ENCODE measurements at places on chromosomes 4 and X. TPM values are rescaled to one million over a fixed set of nuclear protein-coding genes. Genes with fewer than 3 reads are reported as not detected.

The CLDN22 gene
- not detected for polyA plus RNA-seq

The CT45A3 gene
- not detected for polyA plus RNA-seq

- no peaks in the 10 kb centered on the region for H3K36me3 ChIP-seq
- H3K27ac ChIP-seq: no peak overlapping the region
- no peaks in the 10 kb centered on the region for H3K4me1 ChIP-seq
- no peak overlapping the region for H3K4me3 ChIP-seq
These were observed 34.0 kb downstream of the BANK1 start for GRCh38 chr4:101824500-101824899.

DNA sequence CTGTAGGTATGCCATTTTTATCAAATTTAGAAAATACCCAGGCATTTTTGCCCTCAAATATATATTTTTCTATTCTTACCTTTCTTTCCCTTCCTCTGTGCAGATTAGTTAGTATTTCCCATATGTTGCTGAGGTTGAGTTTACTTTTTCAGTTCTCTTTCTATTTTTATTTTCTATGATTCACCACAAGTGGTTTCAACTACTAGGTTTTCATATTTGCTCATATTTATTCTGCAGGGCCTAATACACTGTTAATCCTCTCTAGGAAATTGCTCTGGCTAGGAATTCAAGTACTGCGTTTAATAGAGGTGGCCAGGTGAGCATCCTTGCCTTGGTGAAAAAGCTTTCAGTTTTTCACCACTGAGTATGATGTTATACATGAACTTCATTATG, 1535.3 kb upstream of the PCDH10 start:
- H3K27me3 ChIP-seq: no peaks in the 10 kb centered on the region
- no peaks in the 10 kb centered on the region for H3K4me1 ChIP-seq
- H3K4me3 ChIP-seq: no peak overlapping the region
- no peak overlapping the region for H3K27ac ChIP-seq

GRCh38 chrX:11264925-11265324, 28.3 kb upstream of the AMELX start:
- no peaks in the 10 kb centered on the region for H3K36me3 ChIP-seq
- H3K27me3 ChIP-seq: no peaks in the 10 kb centered on the region
- no peak for DNase-seq
- no peaks in the 10 kb centered on the region for H3K4me1 ChIP-seq

DNA sequence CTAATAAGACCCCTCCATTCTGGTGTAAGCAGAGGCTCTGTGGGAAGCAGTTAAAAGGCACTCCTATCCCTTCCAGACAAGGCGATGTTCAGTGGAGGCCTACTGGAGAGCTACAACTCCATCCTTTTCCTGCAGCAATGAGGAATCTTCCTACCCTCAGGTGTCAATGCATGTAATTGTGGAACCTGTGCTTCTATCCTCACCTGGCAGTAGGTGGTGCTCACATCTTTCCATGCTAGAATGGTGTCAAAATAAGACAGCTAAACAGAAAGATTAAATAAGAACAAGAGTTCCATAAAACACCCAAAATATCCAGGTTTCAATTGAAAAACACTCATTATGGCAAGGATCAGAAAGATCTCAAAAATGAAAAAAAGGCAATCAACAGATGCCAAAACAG, 224.6 kb downstream of the IL15 start:
- DNase-seq: peak; percentile 2
- no peaks in the 10 kb centered on the region for H3K4me1 ChIP-seq
- no peak overlapping the region for H3K27ac ChIP-seq
- H3K4me3 ChIP-seq: no peak overlapping the region
- H3K27me3 ChIP-seq: no peaks in the 10 kb centered on the region

DNA sequence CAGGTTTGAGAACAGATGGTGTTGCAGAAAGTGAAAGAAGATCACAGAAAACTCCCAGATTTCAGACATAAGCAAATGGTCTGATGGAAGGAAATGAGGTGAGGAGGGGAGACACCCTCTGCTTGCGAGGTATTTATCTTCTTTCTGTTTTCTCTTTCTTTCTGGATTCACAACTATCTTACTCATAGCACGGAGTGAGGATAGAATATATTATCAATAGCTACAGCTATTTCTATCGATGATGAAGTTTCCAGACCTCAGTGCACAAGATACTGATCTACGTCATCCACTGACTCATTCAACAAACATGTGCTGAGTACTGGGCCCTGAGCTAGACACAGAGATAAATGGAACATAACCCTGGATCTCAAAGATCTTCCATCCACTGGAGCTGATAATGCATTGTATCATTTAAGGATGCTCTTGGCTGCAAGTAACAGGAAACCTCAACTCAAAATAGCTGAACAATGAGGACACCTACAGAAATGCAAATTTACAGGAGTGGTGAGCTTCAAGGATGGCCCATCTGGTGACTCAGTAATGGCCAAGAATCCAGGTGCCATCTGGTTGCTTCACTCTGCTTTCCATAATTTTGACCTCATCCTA, 21.2 kb downstream of the SLC2A9 start:
- no peak for DNase-seq
- no peak overlapping the region for H3K4me3 ChIP-seq
- H3K27ac ChIP-seq: no peak overlapping the region
- no peaks in the 10 kb centered on the region for H3K36me3 ChIP-seq

DNA sequence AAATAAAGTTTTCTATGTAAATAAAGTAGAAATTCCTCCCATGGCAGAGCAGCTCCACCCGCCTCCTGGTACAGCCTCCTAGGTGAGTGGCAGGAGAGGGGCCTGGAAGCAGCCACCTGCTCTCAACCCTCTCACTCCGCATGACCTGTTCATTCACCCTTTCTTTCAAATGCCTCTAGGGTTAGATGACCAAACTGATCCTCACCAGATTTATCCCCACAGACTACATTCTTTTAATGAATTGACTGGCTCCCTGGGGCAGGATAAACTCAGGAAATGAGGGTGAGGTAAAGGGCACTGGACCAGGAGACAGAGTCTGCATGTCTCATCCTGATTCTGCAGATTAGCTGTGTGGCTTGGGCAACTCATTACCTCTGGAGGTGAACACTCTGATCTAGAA, 32.6 kb upstream of the NKX6-1 start:
- no peaks in the 10 kb centered on the region for H3K4me1 ChIP-seq
- no peak for DNase-seq
- no peak overlapping the region for H3K27ac ChIP-seq
- H3K36me3 ChIP-seq: no peaks in the 10 kb centered on the region
- H3K27me3 ChIP-seq: no peaks in the 10 kb centered on the region
- H3K4me3 ChIP-seq: no peak overlapping the region

GRCh38 chrX:38754102-38754790, 47.0 kb upstream of the MID1IP1 start:
- H3K4me1 ChIP-seq: no peaks in the 10 kb centered on the region
- H3K4me3 ChIP-seq: no peak overlapping the region
- no peak for DNase-seq
- no peaks in the 10 kb centered on the region for H3K27me3 ChIP-seq
- H3K36me3 ChIP-seq: no peaks in the 10 kb centered on the region

GRCh38 chrX:97229318-97229717, 345.6 kb downstream of the RPA4 start:
- no peak overlapping the region for H3K4me3 ChIP-seq
- H3K36me3 ChIP-seq: no peaks in the 10 kb centered on the region

The ARAP2 gene
- polyA plus RNA-seq: 13.8 TPM

DNA sequence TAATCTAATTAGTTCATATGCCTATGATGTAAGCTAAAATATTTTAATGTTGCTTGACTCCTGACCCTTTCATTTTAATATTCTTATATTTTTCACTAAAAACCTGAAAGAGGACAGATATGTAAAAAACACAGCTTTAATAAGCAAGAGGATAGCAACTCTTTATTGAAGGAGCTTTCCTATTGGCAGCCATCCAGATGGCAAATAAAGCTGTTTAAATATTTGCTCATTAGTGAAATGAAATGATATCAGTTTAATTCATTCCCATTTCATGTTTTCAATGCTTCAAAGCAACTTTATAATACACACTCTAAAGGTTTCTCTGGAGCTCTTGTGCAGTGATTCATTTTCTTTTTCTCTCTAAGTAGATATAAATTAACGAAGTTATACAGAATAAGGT, 473.4 kb downstream of the PCDH7 start:
- no peak for DNase-seq
- H3K4me3 ChIP-seq: no peak overlapping the region
- no peaks in the 10 kb centered on the region for H3K36me3 ChIP-seq
- no peaks in the 10 kb centered on the region for H3K27me3 ChIP-seq
- H3K4me1 ChIP-seq: no peaks in the 10 kb centered on the region

The TMEM150C gene
- polyA plus RNA-seq: 0.18 TPM

DNA sequence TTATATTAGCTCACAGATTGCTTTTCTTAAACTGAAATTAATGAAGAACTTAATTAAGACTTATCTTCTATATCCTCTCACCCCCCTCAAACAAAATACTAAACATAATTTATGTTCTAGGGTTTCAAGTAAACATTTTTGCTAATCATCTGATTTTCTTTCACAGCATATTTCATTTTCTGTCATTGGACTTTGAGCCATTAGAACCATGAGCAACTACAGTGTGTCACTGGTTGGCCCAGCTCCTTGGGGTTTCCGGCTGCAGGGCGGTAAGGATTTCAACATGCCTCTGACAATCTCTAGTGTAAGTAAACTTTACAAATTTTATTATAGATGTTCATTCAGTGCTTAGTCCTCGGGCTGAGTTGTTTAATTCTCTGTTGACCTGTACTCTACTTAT, 3.3 kb downstream of the PDLIM5 start:
- no peaks in the 10 kb centered on the region for H3K27me3 ChIP-seq
- peaks cover 17% of the 10 kb centered on the region for H3K4me1 ChIP-seq
- H3K36me3 ChIP-seq: peaks cover 2% of the 10 kb centered on the region

- DNase-seq: no peak
- no peaks in the 10 kb centered on the region for H3K4me1 ChIP-seq
- H3K27me3 ChIP-seq: no peaks in the 10 kb centered on the region
These were observed 556.0 kb upstream of the CPEB2 start for GRCh38 chr4:14446311-14446710.

The CXCL8 gene
- not detected for polyA plus RNA-seq

GRCh38 chr4:40721730-40722171, 28.0 kb upstream of the NSUN7 start:
- no peak for DNase-seq
- H3K27ac ChIP-seq: no peak overlapping the region
- H3K4me3 ChIP-seq: no peak overlapping the region
- no peaks in the 10 kb centered on the region for H3K27me3 ChIP-seq

- H3K36me3 ChIP-seq: no peaks in the 10 kb centered on the region
- peak overlapping the region; percentile 61 for H3K4me3 ChIP-seq
- H3K4me1 ChIP-seq: peaks cover 9% of the 10 kb centered on the region
- DNase-seq: no peak
- peak overlapping the region; percentile 72 for H3K27ac ChIP-seq
These were observed 607 bp upstream of the DKC1 start for GRCh38 chrX:154761977-154762536.

The XPNPEP2 gene
- polyA plus RNA-seq: not detected

The DRD5 gene
- polyA plus RNA-seq: not detected

The CPZ gene
- not detected for polyA plus RNA-seq

The LPAR4 gene
- not detected for polyA plus RNA-seq

- H3K4me3 ChIP-seq: no peak overlapping the region
- DNase-seq: peak; percentile 37
- H3K4me1 ChIP-seq: no peaks in the 10 kb centered on the region
- no peaks in the 10 kb centered on the region for H3K36me3 ChIP-seq
These were observed 18.2 kb downstream of the PRDM8 start for GRCh38 chr4:80215449-80216052.

- H3K27me3 ChIP-seq: no peaks in the 10 kb centered on the region
- H3K4me1 ChIP-seq: no peaks in the 10 kb centered on the region
- no peaks in the 10 kb centered on the region for H3K36me3 ChIP-seq
- DNase-seq: no peak
- H3K27ac ChIP-seq: no peak overlapping the region
These were observed 347.8 kb downstream of the ANK2 start for GRCh38 chr4:113397114-113397701.
